NCI-H1694 (cell line): ENCODE measurements at places on chromosomes 11 and 22.

DNA sequence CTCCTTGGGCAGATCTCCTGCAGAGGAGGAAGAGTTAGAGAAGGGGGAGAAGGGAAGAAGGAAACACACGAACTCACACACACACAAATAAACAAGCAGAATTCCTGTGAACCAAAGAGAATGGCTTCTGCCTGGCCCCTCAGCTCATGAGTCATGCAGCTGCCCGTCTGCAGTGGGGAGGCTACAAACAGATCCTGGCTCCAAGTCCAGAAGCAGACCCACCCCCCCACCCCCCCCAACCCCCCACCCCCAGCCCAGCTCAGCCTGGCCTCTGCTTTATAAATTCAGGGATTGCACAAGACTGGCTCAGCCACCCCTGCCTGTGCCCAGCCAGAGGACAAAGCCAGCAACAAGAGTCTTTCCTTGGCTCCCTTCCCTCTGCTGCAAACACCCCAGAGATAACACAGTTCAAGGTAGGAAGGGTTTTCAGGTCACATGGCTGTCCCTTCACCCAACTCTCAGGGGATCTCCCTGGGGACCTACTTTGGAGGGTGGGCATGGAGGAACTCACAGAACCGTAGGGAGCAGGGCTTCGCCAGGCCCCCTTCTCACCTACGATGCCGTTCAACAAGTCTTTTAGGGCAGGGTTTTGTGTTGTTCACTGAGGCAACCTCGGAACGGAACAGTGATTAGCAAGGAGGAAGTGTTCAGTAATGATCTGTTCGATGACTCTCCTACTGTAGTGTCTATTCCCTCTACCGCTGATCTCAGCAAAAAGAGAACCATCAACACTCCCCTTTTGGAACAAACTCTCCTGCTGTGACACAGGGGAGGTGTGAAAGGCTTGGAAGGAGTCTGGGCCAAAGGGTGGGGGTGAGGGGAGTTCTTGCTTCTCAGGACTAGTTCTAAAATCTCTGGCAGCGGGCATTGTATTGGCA lies 35.5 kb downstream of the RPL27A start:
- no peak for DNase-seq

DNA sequence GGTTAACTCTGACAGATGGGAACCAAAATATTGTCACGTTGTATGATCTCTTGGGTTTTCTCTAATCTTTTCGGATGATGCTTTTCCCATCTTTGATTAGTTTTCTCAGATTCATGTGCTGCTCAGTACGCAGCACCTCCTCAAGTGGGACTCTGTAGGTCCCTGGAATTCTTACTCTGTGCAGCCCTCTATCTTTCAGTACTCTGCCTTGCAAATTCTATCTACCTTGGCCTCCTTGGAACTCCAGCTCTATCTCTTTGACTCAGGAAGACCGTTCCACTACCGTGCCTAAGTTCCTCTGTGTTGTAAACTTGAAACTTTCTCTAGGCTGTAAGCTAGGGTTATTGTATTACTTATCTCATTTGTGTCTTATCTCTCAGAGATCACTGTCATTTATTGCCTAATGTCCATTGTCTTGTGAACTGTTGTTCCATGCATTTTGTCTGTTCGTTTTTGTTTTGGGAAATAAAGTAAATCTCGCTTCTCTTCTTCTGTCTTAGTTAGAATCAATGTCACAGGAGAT lies 20.1 kb upstream of the CHORDC1 start:
- no peak for DNase-seq

GRCh38 chr11:98260983-98261382 lies 759.8 kb upstream of the CNTN5 start:
- DNase-seq, result no peak

GRCh38 chr22:28027453-28028448 lies 108.7 kb upstream of the PITPNB start:
- DNase-seq, result no peak

- DNase-seq, result no peak
These were observed 28.0 kb downstream of the MOB2 start for GRCh38 chr11:1458340-1459218.

GRCh38 chr11:112656772-112657428 lies 304.3 kb upstream of the NCAM1 start:
- DNase-seq, result no peak

- DNase-seq, result no peak
These were observed 4.2 kb upstream of the FXYD2 start for GRCh38 chr11:117828611-117829368.

DNA sequence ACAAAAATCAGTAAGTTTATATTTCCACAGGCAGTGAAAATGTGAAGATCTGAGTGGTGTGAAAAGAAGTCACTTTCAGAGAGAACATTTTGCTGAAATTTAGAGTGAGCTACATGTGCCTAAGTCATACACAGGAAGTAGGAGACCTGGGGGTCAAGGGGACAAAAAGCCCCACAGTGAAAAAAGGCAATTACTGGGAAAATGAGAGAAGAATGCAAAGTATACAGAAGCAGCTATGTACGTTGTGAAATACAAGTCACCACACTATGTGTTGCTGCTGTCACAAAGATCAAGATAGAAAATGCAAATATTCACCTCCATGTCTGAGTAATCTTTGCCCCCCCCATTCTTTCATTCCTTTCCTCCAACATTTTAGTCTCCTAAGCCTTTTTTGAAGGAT lies 21.6 kb upstream of the SESN3 start:
- no peak for DNase-seq

- no peak for DNase-seq
These were observed 143.0 kb upstream of the ARHGAP20 start for GRCh38 chr11:110855191-110855590.
